ENCODE measurements at places on chromosomes 16 and 17.

DNA sequence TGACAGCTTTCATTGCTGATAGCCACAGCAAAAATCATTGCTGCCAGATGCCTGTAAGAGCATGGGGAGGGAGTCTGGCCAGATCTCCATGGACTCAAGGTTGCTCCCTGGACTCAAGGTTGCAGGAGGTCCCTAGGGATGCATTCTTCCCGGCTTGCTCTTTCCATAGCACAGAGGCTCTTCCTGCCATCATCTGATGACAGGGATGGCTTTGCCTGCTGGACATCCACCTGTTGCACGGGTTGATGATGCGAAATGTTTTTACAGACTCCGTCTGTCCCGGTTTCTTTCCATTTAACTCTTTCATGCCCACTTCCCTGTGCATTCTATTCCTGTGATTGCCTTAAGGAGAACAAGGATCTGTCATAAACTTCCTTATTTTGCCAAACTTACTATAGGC, 115.6 kb upstream of the HSBP1 start:
- no peak for DNase-seq

DNA sequence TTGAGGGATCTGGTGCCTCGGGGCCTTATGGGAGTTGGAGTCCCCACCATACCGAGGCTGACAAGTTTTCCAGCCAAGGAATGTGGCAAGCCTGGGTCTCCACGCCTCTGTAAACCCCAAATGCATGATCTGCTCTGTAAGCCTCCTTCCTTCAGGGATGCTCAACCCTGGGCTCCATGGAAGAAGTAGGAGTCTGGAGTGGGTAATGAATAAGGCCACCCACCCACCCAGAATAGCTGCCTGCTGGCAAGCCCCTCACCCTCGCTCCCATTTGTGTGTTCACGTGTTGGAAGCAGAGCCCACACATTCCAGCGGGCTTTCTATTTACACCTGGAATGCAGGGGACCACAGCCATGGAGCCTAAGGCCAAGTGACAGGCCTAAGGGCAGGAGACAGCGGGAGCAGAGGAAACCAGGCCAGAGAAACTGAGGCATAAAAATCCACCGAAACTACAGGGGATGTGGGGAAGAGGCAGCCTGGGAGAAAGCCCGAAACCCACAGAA, 4.4 kb downstream of the DLG4 start:
- DNase-seq = no peak

- no peak for DNase-seq
These were observed 47.4 kb upstream of the SLC38A10 start for GRCh38 chr17:81342269-81343070.

- DNase-seq = no peak
These were observed 262.0 kb downstream of the ZFHX3 start for GRCh38 chr16:72785886-72786285.

GRCh38 chr16:84255050-84255810, 15.4 kb upstream of the KCNG4 start:
- DNase-seq = no peak

GRCh38 chr17:36977066-36977465, 28.3 kb downstream of the AATF start:
- no peak for DNase-seq

DNA sequence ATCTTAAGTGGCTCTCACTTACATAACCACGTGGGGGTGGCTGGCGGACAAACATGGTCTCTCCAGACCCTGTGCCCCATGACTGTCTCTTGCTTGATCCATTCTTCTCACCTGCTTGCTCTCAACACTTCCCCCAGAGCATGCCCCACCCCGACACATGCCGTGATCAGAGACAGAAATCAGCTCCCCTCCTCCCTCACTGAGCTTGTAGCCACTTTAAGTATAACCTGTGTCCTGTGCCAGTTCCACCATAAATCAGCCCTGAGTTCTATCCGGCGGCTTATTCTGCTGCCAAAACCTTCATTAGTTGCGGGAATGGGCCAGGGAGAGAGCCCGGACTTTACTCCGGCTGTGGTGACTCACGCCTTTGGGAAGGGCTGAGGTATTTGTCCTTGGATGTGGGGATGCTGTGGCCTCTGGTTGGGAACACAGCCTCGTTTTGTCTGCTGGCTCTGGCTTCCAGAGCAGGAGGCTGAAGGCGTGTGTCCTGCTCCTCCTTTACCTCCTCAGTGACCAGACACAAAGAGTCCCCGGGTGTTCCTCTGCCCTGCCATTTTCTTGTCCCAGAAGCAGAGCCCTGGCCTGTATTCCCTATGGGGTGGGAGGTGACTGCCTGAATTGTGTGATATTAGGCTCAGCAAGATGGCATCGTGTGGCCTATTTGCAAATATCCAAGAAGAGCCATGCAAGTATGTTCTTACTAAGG, 21.1 kb downstream of the ANKRD40 start:
- DNase-seq = no peak

DNA sequence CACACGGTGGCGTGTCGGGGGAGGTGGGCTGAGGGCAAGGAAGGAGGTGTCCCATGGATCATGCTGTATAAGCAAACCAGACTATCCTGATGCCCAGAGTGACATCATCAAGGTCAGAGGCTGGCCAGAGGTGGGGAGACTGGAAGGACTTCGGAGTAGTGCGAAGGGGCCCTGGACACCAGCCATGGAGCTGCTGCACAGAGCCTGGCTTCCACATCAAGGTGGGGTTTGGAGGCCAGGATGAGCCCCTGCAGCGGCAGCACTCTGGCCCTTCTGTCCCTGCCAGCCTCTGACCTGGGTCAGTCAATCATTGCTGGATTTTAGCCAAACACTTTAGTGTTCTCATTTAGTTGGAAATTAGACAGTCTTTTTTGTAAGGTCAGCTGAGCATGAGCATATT, 34.8 kb downstream of the MED13 start:
- no peak for DNase-seq

DNA sequence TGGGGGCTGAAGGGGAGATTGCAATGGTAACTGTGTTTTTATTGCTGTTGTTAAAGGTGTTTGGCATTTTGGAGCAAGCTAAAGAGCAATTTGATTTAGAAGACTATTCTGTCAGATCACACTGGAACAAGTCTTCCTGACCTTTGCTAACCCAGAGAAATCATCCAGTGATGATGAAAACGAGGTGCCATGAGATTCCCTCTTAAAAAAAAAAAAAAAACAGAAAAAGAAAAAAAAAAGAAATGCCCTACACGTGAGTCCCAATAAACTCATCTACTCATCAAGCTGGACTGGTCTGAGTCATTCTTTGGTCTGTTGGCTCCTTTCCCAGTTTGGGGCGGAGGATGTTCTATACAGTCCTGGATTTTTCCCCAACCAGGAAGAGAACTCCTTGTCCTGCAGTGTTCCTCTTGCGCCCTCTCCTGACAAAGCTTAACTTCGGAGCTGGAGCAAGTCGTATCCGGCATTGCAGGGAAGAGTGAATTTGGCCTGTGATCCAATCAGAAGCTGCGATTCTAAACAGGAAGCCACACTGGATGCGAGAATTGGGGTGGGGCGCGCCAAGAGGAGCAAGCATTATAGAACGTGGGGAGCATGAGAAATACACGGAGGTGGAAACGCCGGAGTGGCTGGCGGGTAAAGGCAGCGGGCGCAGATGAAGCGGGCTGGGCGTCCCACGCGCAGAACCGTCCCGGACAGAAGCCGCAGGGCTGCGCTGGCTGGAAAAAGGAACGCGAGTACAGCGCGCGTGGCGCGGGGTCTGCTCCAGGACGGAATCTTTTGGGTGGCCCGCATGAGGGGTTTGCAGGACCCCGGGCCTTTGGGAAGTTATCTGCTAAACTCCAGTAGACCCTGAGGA, 22.4 kb upstream of the CRYM start:
- DNase-seq = no peak

GRCh38 chr17:77568540-77568939, 390.0 kb upstream of the TNRC6C start:
- DNase-seq = no peak

- no peak for DNase-seq
These were observed 272.8 kb upstream of the KCNJ16 start for GRCh38 chr17:69802045-69802740.

DNA sequence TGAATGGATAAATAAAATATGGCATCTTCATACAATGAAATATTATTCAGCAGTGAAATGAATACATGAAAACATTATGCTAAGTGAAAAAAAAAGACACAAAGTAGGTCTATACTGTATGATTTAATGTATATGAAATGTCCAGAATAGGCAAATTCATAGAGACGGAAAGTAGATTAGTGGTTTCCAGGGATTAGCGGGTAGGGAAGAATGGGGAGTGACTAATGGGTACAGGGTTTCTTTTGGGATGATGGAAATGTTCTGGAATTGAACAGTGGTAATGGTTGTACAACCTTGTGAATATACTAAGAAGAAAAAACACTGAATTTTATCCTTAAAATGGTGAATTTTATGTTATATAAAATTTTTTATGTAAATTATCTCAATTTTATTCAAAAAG, 8.5 kb upstream of the MYCBPAP start:
- DNase-seq = no peak

DNA sequence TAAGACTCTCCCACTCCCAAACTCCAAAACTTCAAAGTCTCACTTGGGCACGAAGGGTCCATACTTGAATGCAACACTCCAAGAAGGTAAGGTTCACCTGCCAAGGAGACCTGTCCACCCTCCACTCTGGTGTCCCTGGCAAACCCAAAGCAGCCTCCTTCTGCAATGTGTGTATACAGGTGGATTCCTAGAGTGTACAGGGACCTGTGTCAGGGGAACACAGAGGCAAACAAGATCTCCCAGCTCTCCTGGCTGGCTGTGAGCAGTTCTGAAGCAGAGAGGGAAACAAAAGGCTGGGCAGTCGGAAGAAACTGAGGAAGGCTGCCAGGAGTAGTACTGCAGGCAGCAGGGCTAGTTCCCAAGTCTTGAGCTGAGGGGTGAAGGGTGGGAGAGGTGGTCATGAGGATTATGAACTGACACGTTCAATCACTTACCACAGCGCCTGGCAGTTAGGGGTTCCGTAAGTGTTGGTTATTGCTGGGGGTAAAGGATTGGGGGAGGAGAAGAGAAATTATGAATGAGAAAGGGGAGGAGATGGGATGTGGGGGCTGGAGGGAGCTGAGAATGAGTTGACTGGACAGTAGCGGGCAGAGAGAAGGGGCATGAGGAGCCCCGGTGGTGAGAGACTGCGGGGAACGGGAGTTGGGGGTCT, 795 bp downstream of the KCTD13 start:
- DNase-seq = no peak

GRCh38 chr17:80511222-80512180, 33.1 kb upstream of the RPTOR start:
- DNase-seq = no peak

- no peak for DNase-seq
These were observed 207.9 kb downstream of the TANC2 start for GRCh38 chr17:63173903-63174302.

DNA sequence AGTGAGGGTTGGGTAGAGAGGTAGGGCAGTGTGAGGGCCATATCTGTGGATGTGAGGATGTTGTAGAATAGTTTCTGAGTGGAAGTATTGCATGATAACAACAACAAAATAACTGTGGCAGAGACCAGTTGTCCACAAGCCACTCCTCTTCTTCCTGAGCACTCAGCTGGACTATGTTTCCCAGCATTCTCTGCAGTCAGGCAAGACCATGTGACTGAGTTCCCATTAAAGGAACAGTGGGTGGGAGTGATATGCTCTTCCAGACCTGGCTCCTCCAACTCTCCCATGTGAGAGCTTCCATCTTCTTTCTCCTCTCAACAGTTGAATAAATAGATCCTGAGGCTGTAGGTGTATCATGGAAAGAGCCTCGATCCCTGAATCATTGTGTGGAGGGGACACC, 272.4 kb downstream of the CBLN1 start:
- no peak for DNase-seq

DNA sequence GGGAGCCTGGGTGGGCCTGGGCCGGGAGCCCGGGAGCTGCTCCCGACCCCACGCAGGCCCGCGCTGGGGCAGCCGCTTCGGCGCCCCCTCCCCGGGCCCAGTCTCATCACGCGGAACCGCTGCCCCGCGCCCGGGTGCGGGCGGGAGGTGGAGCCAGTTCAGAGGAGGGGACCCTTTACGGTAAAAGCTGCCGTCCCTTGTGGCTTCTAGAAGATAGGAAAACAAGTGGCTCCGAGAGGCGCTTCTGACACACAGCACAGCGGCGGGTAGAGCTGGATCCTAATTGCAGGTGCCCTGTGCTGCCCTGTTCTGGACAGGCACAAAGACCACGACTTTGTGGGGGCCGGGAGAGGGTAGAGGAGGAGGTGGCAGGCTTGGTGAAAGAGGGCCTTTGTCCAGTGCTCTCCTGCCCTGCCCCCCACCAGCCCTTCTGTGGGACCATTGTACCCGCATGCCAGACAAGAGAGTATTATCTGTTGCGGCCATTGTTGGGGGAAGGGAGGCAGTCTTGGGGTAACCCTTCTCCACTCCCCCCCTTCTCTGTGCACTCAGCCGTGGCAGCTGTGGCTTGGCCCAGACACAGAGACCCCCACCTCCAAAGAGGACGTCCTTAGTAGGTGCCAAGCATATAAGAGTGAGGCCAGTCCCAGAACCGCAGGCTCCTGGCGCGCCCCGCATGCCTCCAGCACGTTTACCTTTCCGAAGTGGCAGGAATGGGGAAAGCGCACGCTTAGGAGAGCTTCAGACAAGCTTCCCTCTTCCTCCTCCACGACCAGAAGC, 736 bp downstream of the CNP start:
- DNase-seq = peak; percentile 9

DNA sequence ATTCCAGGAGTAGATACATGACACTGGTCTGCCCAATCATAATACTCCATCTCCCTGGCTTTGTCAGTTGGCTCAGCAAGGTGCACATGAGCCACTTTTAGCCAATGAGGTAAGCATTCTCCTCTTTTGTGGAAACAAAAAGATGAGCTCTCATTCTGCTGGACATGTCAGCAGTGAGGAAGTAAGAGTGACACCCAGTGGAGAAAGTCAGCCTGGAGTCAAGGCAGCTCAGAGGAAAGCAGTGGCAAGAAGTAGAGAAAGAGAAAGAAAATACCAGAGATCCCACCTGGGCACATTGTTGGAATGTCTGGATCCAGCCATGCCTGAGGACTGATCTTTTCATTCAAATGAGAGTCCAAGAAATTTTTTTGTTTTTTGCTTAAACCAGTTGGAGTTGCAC, 496.9 kb upstream of the C16orf82 start:
- no peak for DNase-seq

DNA sequence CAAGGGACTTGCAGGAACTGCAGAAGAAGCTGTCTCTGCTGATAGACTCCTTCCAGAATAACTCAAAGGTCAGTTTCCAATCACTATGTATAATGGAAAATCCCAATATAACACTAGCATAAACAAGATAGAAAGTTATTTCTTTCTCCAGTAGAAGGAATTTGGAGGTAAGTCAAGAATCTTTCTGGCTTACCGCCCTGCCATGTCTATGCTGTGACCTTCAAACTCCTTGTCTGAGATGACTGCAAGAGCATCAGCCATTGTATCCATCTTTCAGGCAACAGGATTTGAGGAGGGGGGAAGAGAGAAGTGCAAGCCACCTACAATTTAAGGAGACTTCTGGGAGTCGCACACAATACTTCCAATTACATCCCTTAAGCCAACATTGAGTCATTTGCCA, 2.7 kb downstream of the LDAF1 start:
- DNase-seq = no peak

- no peak for DNase-seq
These were observed 22.0 kb upstream of the GINS2 start for GRCh38 chr16:85710732-85711131.

DNA sequence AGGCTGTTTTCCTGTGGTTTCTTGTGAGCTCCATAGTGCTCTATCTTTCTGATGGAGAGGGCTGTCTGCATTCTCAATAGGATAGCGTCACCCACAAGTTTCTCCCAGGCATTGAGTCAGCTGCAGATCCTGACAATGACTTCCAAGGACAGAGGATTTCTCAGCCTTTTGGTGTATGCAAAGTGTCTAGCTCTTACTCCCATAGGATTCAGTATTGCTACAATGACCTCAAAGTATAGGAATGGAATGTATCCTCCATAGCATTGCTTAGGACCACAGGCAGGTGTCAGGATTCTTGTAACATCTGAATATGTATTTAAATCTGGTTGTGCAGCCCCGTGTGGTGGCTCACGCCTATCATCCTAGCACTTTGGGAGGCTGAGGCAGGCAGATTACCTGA, 32.3 kb downstream of the SMIM36 start:
- no peak for DNase-seq
